Activated naive CD4-positive, alpha-beta T cell (primary cell): ENCODE measurements at places on chromosomes 7 and 10.

DNA sequence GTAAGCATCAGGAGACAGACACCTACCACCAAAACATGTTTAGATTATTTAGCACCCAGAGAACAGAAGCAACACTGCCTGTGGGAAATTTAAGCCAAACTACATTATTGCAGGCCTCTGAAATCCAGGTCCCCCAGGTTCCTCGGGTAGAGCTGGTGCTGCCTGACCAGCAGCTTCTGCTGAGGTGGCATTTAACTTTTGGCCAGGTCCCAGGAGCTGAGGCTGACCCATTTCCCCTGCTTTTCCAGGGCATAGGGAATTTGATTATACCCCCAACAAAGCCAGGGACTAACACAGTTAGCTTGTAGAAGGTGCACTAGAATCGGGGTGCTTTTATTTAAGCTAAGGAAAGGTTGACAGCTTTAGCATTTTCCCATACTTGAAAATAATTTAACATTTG, 4.7 kb downstream of the LRRC4 start:
- DNase-seq = no peak

- DNase-seq = no peak
Measured at GRCh38 chr10:15743443-15743842, 23.7 kb upstream of the ITGA8 start.

DNA sequence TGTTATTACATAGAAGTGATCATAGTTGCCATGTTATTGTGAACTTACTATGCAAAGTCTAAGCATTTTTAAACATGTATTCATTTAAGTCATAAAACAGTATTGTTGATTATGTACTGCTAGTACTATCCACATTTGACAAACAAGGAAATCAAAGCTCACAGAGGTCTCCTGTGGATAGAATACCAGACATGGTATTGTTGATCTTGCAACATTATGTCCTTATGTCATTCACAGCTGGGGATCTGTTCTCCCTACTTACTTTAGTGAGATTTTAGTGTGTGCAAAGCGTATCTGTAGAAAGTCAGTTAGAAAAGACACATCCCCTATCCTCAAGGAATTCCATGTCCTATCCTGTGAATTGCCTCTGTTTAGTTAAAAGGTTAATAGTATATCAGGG, 106.1 kb downstream of the SND1 start:
- no peak for DNase-seq

DNA sequence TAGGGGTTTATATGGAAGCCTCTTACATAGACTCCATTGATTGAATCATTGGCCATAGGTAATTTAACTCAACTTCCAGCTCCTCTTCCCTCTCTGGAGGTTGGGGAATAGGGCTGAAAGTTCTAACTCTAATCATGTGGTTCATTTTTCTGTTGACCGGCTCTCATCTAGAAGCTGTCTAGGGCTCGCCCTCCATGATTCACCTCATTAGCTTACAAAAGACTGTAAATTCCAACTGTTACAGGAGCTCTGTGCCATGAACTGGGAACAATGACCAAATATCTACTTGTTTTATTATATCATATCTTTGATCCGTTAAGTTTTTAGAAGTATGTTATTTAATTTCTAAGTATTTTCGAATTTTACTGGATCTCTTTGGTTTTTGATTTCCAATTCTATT, 263.0 kb downstream of the TCF7L2 start:
- DNase-seq = no peak

GRCh38 chr10:51389415-51390321, 309.7 kb downstream of the CSTF2T start:
- DNase-seq = no peak
